ENCODE measurements at places on chromosomes 1 and 21.

GRCh38 chr1:211753649-211754251 lies 76.8 kb downstream of the LPGAT1 start:
- DNase-seq = no peak

DNA sequence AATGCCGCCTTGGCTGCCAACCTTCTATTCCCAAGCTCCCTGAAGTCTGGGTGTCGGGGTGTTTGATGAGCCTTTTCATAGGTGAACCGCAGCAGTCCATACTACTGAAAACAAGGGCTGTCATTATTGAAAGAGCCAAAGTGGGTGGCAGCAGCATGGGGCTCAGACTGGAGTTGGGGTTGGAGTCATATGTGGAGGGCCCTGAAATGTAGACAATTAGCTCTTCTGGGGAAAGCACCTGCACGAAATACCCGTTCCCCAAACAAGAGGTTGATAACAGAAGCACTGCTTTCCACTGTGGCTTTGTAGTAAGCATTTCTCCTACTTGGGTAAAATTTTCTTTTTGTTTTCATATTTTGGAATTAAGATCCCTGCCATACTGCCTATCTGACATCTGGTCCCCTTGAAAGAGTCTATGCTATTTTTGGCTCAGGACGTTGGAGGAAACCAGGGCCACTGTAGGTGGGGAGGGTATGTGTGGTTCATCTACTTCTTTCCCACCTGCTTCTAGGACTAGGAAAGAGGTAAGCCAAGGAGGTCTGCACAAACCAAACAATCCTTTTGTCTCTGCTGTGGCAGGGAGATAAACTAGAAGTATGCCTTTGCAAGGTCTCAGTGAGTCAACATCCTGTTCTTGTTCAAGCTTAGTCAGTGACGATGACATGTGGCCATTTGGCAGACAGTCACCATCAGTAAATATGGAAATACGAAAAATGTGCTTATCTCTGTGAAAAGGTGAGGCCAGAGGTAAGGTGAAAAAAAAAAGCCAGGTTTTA lies 197.0 kb upstream of the UBE2U start:
- DNase-seq = no peak

GRCh38 chr1:212916481-212917133 lies 33.7 kb upstream of the VASH2 start:
- no peak for DNase-seq

GRCh38 chr1:117029685-117030084 lies 28.1 kb downstream of the CD101 start:
- DNase-seq = no peak

DNA sequence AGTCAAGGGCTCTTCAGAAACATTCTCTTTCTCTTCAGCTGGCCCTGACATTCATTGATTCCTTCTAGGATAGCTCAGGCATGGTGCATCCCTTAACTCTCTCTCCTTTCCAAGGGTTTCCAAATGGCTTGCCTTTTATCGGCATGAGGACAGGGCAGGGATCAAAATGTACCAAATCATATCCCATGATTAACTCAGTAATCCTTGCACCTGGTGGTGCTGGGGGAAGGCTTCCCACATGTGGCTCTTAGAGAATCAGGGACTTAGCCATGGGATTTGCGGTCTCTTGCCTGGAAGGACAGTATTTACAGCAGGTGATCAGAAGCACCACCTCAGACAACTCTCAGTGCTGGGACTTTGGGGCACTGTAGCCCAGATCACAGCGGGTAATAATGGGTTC lies 46.2 kb upstream of the EDEM3 start:
- no peak for DNase-seq

DNA sequence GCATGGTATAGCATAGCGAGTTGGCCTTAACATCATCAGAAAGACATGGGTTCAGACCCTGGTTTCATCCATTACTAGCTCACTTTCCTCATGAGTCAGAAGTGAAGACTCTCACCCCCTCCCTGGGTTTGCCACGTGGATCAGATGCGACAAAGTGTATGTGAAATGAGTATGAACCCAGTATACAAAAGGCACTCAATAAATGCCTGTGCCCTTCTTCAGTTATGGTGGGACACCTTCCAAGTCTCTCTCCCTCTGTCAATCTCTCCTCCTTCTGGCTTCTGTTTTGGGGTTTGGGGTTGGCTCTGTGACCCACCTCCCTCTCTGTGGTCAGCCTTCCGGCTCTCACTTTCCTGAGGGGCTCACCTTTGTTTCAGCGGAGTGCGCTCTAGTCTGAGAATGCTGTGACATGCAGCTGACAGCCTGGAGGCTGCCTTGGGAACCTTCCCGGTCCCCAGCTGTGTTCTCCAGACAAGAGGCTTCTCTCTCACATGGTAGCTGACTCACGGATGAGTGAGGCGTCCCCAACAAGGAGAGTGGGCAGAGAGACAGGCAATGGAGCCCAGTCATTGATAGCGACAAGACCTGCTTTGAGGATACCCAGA lies 155.0 kb upstream of the EDN2 start:
- peak; percentile 67 for DNase-seq

DNA sequence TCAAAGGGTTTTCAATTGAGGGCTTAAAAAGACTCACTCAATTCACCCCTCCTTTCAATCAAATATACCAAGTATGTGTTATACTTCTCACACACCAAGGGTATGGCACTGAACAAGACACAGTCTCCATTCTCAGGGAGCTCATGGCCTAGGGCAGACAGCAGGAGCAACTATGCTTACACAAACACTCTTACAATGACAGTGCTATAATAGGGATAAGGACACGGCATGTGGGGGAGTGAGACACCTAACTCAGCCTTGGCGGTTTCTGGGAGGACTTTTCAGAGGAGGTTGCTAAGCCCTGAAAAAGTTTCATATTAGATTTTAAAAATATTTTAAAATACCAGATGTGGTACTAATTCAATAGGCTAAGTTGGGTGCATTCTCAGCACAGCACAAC lies 22.7 kb upstream of the SYT6 start:
- DNase-seq = no peak

DNA sequence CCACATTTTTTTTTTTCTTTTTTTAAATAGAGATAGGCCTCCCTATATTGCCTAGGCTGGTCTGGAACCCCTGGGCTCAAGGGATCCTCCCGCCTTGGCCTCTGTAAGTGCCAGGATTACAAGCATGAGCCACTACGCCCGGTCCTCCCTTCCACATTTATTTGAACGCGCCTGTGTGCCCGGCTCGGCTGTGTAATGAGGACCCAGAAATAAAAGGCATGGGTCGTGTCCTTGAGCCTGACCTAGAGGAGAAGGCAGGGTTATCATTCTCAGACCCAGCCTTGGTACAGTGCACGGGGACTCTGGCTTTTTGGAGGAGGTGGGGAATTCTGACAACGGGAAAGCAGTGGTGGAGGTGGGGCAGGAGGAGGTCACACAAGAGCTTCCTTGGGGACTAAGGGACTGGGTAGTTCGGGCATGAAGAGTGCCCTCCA lies 841 bp downstream of the CENPF start:
- DNase-seq = no peak

DNA sequence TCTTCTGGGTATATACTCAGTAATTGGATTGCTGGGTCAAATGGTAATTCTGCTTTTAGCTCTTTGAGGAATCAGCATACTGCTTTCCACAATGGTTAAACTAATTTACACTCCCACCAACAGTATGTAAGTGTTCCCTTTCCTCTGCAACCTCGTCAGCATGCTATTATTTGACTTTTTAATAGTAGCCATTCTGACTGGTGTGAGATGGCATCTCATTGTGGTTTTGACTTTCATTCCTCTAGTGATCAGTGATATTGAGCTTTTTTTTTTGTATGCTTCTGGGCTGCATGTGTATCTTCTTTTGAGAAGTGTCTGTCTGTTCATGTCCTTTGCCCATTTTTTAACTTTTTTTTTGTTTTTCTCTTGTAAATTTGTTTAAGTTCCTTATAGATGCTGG lies 279.4 kb downstream of the PTGER3 start:
- DNase-seq = no peak

DNA sequence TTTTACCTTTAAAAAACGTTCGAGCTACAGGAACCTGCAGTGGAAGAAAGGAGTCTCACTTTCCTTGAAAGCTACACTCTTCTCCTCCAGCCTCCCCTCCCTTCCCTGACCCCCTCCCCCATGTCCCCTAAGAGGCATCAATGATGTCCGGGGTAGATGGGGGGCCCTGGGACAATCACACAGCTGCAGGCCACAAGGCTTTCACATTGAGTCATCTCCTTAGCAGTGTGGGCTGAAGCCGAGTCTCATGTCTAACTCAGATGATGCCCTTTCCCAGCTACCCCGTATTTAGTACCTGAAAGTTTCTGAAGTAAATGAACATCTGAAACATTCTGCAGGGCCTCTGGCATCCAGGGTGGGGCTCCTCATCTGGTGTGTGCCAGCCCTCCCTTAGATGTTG lies 6.3 kb upstream of the GPR25 start:
- no peak for DNase-seq

- DNase-seq = no peak
Measured at GRCh38 chr1:30319765-30320580, 403.4 kb downstream of the MATN1 start.

- DNase-seq = no peak
Measured at GRCh38 chr1:82604524-82604923, 803.8 kb downstream of the ADGRL2 start.

DNA sequence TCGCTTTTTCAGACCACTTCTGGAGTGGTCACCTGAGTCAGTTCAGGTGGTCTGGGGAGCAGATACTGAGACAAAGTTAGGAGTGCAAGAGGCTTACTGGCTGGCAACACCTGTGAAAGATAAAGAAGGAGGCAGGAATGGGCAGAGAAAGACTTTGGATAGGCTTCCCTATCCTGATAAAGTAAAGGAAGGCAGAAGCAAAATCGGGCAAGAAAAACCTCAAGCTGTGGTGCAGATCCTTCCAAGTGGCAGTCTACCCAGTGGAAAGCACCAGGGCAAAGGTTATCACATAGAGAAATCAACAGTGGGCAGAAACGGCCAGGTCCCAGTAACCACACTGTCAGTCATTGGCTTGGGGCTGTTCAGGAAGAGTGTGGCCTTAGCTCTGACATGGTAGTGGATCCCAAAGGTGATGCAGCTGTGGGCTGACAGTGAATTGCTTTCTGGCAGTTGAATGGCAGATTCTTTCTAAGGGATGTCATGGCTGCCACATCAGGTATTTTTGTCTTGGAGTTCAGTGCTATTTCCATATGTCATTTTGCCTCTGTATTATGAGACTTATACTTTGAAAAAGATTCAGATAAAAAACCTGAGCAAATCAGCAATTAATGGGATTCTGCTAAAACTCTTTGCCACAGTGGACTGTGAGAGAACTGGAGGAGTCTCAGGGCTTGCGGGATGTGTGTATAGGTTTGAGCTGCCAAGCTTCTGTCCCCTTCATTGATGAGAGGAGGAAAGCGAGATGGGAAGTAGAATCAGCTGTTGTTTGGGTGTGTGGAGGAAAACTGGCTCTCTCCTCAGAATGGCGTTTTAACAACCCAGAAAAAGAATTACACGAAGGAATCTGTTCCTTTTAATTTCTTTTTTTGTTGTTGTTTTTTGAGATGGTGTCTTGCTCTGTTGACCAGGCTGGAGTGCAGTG lies 8.1 kb upstream of the CGN start:
- no peak for DNase-seq

DNA sequence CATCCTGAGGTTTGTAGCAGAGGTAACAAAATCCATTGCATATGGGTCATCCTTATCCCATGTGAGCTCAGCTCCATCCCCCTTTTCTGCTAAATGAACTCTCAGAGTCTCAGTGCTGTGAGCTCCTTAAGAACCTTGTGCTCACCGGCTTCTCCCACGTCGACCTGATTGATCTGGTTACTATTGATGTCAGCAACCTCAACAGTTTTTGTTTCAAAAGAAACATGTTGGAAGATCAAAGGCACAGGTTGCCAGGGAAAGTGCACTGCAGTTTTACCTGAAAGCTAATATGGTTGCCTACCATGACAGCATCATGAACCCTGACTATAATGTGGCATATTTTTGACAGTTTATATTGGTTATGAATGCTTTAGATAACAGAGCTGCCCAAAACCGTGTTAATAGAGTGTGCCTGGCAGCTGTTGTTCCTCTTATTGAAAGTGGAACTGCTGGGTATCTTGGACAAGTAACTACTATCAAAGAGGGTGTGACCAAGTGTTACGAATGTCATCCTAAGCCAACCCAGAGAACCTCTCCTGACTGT lies 131.4 kb downstream of the HS2ST1 start:
- peak; percentile 38 for DNase-seq

DNA sequence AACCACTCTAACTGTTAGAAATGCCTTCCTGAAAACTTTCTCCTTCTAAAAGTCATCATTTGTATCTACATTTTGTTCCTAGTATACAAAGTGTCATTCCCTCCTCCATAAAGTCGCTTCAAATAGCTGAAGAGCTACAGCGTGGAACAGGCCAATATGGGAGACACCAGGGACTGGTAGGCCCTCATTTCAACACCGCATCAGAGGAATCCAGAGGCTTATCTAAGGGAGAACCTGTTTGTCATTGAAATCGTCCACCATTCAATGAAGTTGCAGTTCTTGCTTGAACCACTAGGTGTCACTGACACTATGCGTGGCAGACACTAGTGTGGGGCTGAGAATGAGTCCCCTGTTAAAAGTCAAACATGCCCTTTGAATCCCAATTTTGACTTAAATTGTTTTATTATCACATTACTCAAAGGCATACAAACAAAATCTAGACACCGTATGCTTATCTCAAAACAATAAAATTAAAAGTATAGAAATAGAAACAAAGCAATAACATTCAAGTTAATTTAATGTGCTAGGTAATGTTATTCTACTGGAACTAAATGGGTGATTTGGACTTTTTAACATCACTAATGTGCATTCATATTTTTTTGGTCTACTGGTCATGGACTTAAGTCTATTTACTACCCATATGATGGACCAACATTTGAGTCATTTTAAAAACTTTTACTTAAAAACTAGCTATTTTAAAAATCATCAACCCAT lies 182.3 kb downstream of the FCRL5 start:
- no peak for DNase-seq

DNA sequence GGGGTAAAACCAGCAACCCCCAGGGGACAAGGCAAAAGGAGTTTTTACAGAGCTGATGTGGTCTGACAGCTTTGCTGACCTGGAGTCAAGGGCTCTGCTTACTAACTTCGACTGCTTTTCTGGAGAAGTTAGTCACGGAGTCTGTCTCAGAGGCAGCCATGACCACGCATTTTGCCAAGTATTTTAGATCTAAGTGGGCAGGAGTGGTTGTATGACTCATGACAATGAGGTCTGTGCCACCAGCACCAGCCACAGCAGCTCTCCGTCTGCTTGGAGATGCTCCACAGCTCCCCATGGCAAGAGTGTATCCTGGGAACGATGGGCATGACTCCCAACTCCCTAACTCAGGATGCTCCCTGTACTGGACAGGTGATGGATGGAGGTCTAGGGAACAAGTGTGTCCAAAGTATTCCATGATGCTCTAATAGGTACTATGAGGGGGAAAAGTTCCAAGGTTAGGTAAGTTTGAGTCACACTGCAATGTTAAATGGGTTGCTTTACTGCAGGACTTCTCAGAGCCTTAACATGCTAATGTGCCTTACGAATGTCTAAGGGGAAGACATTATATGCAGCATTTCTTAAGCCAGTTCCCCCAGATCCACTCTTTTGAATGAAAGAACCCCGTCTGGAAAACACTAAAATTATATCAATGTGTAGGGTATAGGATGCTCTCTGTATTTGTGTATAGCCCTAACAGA lies 359.0 kb downstream of the HHAT start:
- DNase-seq = no peak

GRCh38 chr21:27067226-27067625 lies 100.3 kb upstream of the ADAMTS5 start:
- DNase-seq = no peak
